ENCODE measurements at places on chromosomes 13 and 19.

GRCh38 chr13:109569958-109570711 is 216.2 kb downstream of the IRS2 start:
- DNase-seq: no peak

DNA sequence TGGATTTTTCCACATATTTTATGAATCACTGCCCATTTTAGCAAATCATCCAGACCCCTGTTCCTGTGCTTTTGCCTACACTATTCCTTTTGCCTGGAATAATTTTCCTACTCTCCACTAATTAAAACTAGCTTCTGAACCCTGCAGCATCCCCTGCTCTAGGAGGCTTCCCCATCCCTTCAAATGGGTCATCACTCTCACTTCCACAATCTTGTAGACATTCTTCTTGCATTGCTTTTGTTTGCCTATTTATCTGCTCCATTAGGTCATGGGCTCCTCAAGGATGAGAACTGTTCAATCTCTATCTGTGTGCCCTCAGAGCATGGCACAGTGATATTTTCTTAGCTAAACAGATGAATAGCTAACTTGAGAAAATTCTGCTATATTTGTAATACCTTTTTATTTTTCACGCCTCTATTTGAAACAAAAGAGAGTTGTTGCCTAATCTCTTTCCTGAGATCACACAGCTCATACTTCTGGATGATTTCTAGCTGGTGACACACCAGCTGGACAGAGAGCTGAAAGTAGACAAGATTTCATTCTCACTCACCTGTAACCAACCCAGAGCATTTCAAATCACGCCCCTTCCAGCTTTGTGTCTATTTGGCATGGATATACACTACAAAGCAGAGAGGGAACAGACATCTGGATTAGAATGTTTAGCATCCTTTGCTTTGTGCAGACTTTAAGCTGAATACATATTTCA is 466.0 kb downstream of the FOXO1 start:
- DNase-seq: no peak

GRCh38 chr13:97246596-97247158 is 24.5 kb downstream of the MBNL2 start:
- peak; percentile 53 for DNase-seq

DNA sequence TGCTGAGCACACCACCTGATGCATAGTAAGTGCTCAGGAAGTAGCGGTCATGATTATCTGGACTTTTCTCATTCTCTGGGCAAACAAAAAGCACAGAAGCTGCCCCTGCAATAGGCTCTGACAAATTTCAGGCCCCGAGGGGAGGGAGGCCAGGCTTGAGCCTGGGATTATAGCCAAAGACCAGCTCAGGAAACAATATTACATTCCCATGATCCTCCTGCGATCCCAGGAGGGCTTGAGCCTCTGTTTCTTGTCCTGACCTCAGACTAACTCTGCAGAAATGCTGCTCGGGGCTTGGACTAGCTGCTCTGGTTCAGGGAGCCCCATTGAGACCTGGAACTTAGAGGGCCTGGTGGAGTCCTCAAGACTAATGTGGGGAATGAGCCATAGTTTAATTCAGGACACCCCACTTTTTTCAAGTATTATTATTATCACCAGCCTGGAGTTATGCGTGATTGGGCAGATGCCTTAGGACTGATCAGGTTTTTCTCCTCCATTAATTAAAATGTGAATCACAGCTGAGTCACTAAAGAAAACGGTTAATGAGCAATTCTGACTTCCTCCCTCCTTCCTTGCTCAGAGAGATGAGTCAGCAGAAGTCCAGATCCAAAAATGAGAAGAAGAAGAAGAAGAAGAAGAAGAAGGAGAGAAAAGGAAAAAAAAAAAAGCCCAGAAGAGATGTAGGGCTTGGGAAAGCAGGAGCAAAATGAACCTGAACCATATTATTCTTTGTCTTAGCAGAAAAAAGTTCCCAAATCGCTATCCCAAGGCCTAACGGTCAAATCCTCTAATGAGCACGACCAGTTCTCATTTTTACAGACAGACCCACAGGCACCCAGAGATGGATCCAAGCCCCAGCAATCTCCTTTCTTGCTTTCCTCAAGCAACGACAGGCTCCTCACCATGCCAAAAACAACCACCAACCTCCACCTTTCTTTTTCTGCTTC is 107.2 kb downstream of the CACNA1A start:
- peak; percentile 26 for DNase-seq

GRCh38 chr13:49643035-49643646 is 14.8 kb downstream of the ARL11 start:
- no peak for DNase-seq

DNA sequence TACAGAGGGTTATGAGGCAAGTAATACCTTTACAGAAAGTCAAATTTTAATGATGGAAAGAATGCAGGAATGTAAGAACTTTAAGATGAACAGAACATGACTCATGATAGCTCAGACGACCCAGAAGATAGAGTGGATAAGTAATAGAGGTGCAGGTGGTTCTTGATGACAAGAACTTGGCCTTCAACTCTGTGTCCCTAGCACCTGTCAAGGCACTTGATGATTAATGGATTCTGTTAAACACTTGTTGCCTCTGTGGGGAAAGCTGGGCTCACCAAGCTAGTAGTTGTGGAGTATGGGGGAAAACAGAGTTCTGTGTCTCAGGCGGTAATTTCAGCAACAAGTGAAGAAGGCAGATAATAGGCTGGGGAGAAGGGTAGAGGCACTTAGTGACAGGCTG is 306.2 kb downstream of the ATP8A2 start:
- no peak for DNase-seq

DNA sequence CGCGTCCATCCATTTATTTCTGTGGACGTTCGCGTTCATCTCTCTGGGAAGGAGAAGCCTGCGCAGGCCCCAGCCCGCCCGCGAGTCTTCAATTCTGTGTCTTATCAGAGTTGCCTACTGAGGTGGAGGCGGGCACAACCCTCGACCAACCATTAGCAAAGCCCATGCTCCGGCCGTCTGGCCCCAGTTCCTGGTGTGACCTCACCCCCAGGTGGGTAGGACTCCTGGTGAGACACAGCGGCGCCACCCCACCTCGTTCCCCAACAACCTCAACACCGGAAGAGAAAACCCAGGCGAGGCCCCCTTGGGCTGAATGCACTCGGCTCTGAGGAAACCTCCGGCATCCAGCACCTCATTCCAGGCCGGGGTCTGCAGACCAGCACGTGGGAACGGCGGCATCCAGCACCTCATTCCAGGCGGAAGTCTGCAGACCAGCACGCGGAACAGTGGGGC is 14.7 kb downstream of the ZNF787 start:
- DNase-seq: no peak

DNA sequence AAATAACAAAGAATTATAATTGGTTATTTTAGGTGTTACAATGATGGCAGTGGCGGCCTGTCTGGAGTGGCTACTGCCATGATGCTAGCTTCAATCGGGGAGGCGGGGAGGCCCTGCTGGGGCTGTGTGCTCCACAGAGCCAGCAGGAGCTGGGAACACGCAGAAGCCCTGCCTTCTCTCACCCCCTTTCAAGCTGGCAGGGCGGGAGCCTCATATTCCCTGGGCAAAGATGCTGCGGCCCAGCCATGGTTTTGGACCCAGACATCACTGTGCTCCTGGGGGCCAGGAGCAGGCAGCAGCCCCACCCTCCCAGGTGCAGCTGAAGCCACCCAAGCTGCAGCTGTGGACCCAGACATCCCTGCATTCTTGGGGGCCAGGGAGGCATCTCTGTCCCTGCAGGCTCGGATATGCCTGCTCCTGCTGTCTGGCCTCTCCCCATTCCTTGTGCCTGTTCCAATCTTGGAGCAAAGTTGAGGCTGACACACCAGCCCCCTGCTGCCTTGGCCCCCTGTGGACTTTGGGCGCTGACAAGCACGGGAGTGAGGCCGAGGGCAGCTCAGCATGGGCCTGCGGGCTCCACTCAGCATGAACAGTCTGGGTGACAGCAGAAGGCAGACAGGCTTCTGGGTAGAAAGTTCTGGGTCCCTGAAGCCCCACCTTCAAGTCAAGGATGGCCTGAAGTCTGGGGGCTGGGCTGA is 263.1 kb upstream of the HTR2A start:
- DNase-seq: no peak

DNA sequence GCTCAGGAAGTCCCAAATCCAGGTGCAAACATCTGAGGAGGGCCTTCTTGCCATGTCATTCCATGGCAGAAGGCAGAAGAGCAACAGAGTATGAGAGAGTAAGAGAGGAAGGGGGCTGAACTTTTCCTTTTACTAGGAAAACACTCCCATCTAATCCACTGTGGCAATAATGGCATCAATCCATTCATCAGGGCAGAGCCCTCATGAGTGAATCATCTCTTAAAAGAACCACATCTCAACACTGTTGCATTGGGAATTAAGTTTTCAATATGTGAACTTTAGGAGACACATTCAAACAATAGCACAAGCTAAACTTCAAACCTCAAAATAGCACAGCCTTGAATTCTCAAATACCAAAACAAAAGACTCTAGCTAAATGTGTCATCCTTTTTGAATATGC is 264.5 kb downstream of the KCTD12 start:
- DNase-seq: no peak

GRCh38 chr19:54062643-54063042 is 1.1 kb downstream of the VSTM1 start:
- DNase-seq: no peak
